ENCODE measurements at places on chromosomes 12 and 14.

GRCh38 chr14:30849983-30850382 is 24.4 kb upstream of the COCH start:
- no peak for DNase-seq

- no peak for DNase-seq
Observed at GRCh38 chr14:66444271-66444927, 41.8 kb upstream of the CCDC196 start.

- no peak for DNase-seq
Observed at GRCh38 chr14:26548406-26548805, 49.4 kb downstream of the NOVA1 start.

DNA sequence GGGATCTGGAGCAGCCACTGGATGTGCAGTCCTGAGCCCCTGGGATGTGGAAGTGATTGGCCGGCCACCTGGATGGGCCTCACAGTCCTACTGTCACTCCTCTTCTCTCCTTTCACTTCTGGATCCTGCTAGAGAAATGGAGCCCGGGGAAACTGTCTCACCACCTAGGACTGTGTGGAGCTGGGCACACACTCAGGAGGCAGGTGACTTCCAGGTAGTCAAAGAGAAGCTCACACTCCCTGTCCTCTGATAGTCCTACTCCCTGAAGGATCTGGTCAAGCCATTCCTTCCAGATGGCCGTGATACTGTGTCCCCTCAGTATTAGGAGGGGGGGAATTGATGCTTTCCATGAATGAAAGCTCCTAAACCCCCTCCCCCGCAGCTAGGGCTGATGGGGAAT is 201.1 kb downstream of the ZFP36L1 start:
- no peak for DNase-seq

DNA sequence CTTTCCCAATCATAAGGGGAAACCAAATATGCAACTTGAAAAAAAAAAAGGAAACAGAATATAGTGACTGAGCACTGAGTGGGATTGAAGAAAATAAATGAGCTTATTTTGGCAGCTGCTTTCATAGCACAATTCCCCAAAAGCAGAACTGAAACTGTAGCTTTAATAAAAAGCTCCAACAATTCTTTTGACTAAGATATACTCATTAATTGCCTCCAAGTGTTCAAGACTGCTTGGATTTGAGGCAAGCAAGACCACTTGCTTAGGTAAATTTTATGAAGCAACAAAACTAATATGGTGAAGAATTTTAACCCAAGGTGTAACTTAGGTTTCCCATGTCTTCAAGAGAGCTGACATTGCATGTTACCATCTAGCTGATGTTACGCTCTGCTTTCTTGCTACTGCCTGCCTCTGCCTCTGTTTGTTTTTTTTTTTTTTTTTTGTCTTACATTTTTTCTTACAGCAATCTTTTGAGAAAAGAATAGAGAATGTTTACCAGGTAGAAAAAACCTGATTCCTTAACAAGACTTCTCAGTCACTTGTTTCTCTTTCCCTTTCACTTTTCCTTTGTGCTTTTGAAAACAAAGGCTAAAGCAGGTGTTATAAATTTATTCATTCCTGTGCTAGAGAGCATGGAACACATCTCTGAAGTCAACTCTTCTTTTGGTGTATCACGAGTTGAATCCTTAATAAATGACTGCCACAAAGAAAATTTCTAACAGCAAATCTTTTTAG is 134.4 kb downstream of the BCAT1 start:
- no peak for DNase-seq

DNA sequence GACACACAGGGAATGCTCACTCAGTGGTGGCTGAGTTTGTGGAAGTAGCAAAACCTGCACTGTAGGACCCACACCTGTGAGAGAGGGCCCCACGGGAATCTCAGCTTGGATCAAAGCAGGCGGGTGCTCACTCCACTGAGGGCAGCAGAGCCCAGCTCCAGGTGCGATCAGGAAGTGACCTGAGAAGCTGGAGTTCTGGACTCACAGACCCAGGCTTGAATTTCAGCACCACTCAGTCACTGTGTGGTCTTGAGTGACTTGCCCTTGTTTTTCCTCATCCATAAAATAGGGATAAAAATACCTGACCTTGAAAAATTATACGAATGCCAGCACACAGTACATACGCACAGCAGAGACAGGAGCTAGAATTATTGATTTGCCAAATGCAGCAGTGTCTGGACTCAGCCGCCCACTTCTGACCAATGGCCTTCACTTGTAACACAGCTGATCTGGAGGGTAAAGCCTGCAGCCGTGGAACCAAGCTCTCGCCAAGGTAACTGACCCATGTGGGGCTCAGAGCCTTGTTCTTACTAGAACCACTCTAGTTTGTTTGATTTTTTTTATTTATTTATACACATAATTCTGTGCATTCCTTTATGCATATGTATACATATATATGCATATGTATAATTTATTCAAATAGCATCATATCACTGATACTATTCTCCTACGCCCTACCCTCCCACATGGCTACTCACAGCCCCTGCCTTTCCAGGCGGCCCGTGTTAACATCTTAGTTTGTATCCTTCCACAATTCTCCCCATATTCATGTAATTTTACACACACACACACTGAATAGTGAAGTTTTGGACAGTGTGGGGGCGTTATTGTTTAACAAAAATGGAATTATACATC is 53.9 kb downstream of the DPF3 start:
- DNase-seq: no peak

DNA sequence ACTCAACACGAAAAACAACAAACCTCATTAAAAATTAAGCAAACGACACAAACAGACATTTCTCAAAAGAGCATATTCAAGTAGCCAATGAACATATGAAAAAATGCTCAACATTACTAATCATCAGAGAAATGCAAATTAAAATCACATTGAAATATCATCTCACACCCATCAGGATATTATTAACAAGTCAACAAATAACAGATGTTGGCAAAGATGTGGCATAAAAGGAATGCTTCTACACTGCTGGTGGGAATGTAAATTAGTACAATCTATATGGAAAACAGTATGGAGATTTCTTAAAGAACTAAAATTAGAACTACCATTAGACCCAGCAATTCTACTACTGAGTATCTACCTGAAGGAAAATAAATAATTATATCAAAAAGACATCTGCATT is 182.2 kb downstream of the KITLG start:
- DNase-seq: no peak

DNA sequence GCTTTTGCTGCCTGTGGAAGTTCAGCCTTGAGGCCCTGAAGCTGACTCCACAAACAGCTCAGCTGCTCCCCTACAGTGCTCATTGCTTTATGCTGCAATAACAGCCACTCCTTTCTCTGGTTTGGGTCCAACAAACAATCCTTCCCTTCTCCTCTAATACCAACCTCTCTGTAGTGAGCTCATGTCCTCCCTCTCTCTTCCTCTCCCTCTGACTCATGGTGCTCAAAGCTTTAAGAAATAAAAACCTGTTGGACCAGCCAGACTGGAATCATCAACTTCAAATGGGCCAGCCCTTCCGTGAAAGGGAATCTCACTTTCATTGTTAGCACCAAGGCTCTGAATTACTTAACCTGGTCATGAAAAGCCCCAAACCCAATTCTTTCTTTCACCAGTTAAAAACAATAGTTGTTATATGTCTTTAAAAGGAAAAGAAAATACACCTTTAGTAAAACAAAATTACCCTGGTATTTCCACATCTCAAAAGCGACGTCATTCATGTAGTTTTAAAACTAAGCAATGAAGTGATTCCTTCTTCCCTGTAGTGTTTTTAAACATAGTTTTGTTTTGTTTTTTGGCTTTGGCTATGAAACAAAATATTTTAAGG is 126.4 kb downstream of the DUSP6 start:
- no peak for DNase-seq

- DNase-seq: no peak
Observed at GRCh38 chr14:67396381-67396970, 15.5 kb downstream of the PLEK2 start.

- DNase-seq: no peak
Observed at GRCh38 chr12:98793121-98793520, 148.0 kb downstream of the APAF1 start.

- no peak for DNase-seq
Observed at GRCh38 chr12:13229504-13229903, 33.0 kb downstream of the EMP1 start.

DNA sequence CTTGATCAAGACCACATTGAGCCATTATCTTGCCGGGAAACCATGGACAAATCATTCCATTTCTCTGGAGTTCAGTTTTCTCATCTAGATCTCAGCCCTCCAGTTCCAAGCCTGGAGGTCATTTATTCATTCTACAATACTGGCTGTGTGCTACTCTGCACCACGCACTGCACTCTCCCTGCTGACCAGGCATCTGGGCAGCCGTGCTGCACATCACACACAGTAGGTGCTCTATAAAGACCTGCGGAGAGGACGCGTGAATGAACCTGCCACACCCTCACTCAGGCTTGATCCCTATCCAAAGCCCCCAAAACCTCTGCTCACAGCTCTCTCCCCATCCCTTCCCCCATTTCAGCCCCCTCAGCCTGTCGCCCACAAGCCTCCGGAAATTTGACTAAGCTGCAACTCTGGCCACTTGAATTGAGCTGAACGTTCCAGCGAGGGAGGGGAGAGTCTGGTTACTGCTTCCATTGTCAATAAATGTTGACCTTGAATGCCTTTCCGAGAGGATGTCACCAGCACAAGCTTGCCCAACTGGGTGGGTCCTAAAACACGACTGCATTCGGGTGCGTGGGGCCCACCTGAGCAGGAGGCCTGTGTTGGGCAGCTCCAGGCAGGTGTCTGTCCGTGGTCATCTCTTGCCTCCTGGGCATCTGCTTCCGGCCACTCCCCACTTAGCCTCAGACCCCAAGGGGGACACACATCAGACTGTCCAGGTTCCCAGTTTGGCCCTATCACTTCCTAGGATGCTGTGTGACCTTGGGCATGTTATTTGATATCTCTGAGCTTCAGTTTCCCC is 17.8 kb downstream of the FAIM2 start:
- no peak for DNase-seq

GRCh38 chr14:71190770-71191374 is 283.6 kb downstream of the PCNX1 start:
- no peak for DNase-seq

GRCh38 chr14:62253911-62254310 is 491.7 kb downstream of the SNAPC1 start:
- no peak for DNase-seq

DNA sequence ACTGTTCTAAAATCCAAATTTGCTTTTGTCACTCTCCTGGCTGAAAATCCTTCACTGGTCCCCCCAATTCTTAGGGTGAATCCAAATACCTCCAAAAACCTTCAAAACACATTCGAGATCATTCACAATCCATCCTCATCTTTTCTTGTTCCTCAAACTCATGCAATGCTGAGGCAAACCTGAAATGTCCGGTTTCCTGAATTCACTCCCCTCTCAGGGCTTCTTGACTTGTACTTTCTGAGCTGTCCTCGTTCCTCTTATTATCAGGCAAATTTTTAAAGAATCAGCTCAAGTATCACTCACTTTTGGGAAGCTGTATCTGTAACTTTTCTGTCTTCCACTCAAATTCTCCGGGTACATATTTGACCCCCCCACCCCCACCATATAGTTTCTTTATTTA is 84.9 kb upstream of the DUSP6 start:
- DNase-seq: no peak

DNA sequence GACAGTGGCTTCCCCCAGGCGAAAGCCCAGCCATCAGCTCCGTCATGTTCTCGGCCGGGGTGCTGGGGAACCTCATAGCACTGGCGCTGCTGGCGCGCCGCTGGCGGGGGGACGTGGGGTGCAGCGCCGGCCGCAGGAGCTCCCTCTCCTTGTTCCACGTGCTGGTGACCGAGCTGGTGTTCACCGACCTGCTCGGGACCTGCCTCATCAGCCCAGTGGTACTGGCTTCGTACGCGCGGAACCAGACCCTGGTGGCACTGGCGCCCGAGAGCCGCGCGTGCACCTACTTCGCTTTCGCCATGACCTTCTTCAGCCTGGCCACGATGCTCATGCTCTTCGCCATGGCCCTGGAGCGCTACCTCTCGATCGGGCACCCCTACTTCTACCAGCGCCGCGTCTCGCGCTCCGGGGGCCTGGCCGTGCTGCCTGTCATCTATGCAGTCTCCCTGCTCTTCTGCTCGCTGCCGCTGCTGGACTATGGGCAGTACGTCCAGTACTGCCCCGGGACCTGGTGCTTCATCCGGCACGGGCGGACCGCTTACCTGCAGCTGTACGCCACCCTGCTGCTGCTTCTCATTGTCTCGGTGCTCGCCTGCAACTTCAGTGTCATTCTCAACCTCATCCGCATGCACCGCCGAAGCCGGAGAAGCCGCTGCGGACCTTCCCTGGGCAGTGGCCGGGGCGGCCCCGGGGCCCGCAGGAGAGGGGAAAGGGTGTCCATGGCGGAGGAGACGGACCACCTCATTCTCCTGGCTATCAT is 663 bp downstream of the PTGER2 start:
- DNase-seq: no peak

- DNase-seq: no peak
Observed at GRCh38 chr14:21913759-21914158, 240.1 kb upstream of the OR4E1 start.

- DNase-seq: no peak
Observed at GRCh38 chr12:44127966-44128710, 292.3 kb downstream of the TMEM117 start.

- DNase-seq: no peak
Observed at GRCh38 chr12:50728417-50728816, 35.5 kb upstream of the ATF1 start.

- DNase-seq: no peak
Observed at GRCh38 chr12:111529424-111530368, 69.4 kb downstream of the ATXN2 start.

GRCh38 chr12:108618079-108618952 is 15.4 kb downstream of the SELPLG start:
- no peak for DNase-seq
